ENCODE measurements at places on chromosomes 5 and 9. TPM values are rescaled to one million over a fixed set of nuclear protein-coding genes. Genes with fewer than 3 reads are reported as not detected.

GRCh38 chr9:112337547-112337946 is 4.1 kb upstream of the PTBP3 start:
- no peak overlapping the region for H3K4me3 ChIP-seq
- peaks cover 40% of the 10 kb centered on the region for H3K4me1 ChIP-seq
- H3K27me3 ChIP-seq, result no peaks in the 10 kb centered on the region

DNA sequence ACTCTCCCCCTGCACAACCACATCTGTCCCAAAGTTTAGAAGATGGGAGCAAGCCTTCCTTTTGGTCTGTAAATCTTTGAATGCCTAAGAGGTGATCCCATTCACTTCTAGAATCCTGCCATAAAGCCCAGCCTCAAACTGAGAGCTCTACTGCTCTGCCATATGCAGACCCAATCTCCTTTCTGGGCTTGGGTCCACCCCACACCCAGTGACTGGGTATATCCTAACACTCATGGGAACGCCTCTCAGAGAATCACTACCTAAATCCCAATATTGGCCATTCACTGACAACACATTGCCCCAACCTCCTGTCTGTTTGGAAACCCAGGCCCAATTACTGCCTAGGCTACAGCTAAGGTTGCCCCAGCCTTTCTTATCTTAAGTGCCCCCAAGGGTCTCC is 90.7 kb downstream of the MAMDC2 start:
- no peaks in the 10 kb centered on the region for H3K27me3 ChIP-seq
- no peak overlapping the region for H3K27ac ChIP-seq
- H3K4me1 ChIP-seq, result no peaks in the 10 kb centered on the region
- no peak overlapping the region for H3K4me3 ChIP-seq
- DNase-seq, result no peak
- H3K36me3 ChIP-seq, result no peaks in the 10 kb centered on the region

DNA sequence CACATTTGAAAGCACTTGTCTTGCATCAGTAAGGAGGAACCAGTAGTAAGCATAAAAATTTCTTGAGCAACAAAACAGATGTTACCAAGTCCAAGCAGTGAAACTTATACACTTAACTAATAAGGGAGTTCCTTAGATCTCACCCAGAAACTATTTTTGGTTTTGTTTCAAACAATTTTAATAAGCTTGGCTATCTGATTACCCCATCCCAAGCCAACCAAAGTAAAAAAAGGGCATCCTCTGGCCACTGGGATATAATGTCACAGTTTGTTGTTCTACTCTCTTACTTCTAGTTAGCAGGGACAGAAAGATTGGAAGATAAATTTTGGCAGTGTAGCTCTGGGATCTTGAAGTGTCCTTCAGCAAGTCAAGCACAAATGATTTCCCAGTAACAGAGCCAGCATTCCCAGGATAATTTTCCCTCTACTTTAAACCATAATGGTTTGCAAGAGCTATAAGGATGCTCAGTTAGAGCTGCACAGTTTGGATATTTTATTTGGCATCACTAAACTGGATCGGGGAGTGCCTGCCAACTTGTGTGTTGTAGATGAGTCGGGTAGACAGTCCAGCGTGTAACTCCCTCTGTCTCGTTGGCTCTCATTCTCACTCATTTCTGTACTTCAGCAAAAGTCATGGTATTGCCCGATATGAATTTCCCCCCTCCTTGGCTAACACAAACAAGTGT is 161.9 kb upstream of the HMHB1 start:
- H3K27ac ChIP-seq, result no peak overlapping the region
- H3K27me3 ChIP-seq, result no peaks in the 10 kb centered on the region
- DNase-seq, result no peak
- H3K4me1 ChIP-seq, result peaks cover 16% of the 10 kb centered on the region
- H3K4me3 ChIP-seq, result no peak overlapping the region

GRCh38 chr5:142952229-142952628 is 182.1 kb downstream of the ARHGAP26 start:
- no peaks in the 10 kb centered on the region for H3K4me1 ChIP-seq
- H3K4me3 ChIP-seq, result no peak overlapping the region
- no peaks in the 10 kb centered on the region for H3K27me3 ChIP-seq
- no peak overlapping the region for H3K27ac ChIP-seq
- no peaks in the 10 kb centered on the region for H3K36me3 ChIP-seq

GRCh38 chr9:14831074-14831473 is 79.2 kb downstream of the FREM1 start:
- H3K4me1 ChIP-seq, result no peaks in the 10 kb centered on the region
- H3K4me3 ChIP-seq, result no peak overlapping the region
- no peaks in the 10 kb centered on the region for H3K27me3 ChIP-seq

- DNase-seq, result no peak
- H3K36me3 ChIP-seq, result no peaks in the 10 kb centered on the region
- H3K27me3 ChIP-seq, result no peaks in the 10 kb centered on the region
- H3K4me1 ChIP-seq, result peaks cover 4% of the 10 kb centered on the region
Measured at GRCh38 chr9:34334337-34334824, 5.0 kb downstream of the NUDT2 start.

DNA sequence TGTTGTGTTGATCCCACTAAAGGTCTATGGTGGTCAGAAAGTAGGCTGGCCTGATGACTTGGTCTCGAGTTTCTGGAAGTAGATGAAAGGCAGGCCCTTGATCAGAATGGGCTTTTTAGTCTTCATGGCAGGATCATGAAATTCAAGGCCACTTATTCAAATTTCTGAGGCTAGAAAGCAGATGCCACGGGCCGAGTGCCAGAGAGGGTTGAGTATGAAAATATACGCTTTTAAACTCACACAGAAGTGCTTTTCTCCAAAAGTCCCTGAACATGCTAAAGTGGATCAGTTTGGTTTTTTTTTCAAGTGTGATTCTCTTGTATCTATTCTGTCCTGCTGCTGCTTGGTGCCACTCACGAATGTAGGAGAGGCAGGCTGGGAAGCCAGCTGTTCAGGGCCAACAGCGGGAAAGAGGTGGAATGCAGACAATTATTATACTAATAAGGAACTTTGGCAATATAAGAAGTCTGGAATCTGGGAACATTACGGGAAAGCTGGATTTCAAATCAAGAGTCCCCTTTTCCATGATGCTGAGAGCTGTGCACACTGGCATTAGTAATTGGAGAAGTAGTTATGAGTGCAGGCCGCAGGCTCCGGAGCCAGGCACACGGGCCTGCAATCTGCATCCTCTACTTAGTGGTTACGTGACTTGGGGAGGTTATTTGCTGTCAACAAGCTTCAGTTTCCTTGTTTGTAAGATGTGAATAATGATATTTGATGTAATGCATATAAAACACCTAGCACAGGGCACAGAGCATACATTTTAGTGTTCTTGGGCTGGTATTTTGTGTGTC is 95.8 kb downstream of the LMNB1 start:
- no peaks in the 10 kb centered on the region for H3K4me1 ChIP-seq
- no peaks in the 10 kb centered on the region for H3K27me3 ChIP-seq
- H3K36me3 ChIP-seq, result no peaks in the 10 kb centered on the region
- no peak overlapping the region for H3K4me3 ChIP-seq

GRCh38 chr9:84759300-84759750 is 89.8 kb downstream of the NTRK2 start:
- H3K4me3 ChIP-seq, result no peak overlapping the region
- H3K4me1 ChIP-seq, result no peaks in the 10 kb centered on the region
- H3K27me3 ChIP-seq, result peaks cover 11% of the 10 kb centered on the region

- no peak overlapping the region for H3K27ac ChIP-seq
- H3K4me3 ChIP-seq, result no peak overlapping the region
- no peaks in the 10 kb centered on the region for H3K4me1 ChIP-seq
- H3K36me3 ChIP-seq, result no peaks in the 10 kb centered on the region
- no peak for DNase-seq
- H3K27me3 ChIP-seq, result no peaks in the 10 kb centered on the region
Measured at GRCh38 chr5:165457859-165458481, 1952.6 kb downstream of the MAT2B start.

ST6GALNAC4 gene
- total RNA-seq, result 44.3 TPM

DNA sequence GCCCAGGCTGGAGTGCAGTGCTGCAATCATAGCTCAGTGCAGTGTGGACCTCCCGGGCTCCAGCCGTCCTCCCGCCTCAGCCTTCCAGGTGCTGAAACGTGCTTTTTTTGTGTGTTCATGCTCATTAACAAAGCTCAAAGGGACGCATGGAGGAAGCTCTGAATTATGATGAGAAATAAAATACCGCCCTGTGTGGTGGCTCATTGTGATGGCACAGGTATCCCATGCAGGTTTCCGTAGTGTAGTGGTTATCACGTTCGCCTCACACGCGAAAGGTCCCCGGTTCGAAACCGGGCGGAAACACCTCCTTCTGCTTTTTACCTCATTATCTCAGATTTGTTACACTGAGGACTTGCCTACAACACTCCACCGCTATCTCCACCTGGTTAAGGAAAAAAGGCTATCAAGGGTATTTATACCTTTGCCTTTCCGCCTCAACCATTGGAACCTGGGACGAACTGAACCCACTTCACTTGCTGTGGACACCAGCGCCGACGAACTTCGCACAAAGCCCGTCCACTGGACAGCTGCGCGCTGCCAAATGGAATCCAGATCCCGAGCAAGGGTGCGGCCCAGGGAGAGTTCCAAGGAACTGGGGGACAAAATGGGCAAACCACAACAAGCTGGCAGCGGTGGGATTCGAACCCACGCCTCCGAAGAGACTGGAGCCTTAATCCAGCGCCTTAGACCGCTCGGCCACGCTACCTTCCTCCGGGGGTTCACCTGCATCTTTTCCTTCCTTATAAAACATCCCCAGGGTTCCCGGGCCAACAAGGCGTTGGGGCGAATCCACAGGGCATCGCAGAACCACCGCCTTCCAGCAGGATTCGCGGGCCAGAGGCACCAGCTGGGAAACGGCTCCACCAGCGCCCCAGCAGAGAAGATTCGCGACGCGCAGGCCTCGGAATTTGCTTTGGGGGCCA is 26.3 kb downstream of the OR2V2 start:
- H3K36me3 ChIP-seq, result no peaks in the 10 kb centered on the region
- no peaks in the 10 kb centered on the region for H3K4me1 ChIP-seq
- no peaks in the 10 kb centered on the region for H3K27me3 ChIP-seq
- H3K4me3 ChIP-seq, result no peak overlapping the region
- DNase-seq, result no peak

Data from PC-9 (cell line).